ENCODE measurements at places on chromosomes 6 and 20.

DNA sequence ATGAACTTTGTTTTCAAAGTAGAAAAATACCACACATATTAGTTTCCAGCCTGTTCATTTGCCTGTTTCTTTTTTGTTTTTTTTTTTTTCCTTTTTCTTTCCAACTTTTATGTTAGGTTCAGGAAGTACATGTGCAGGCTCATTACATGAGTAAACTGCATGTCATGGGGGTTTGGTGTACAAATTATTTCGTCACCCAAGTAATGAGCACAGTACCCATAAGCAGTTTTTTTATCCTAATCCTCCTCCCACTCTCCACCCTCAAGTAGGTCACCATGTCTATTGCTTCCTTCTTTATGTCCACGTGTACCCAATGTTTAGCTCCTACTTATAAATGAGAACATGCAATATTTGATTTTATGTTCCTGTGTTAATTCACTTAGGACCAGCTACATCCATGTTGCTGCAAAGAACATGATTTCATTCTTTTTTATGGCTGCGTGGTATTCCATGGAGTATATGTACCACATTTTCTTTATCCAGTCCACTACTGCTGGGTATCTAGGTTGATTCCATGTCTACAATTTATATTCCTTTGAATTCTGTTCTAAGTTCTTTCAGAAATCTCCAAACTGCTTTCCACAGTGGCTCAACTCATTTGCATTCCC is 31.8 kb downstream of the SNX14 start:
- DNase-seq: no peak

DNA sequence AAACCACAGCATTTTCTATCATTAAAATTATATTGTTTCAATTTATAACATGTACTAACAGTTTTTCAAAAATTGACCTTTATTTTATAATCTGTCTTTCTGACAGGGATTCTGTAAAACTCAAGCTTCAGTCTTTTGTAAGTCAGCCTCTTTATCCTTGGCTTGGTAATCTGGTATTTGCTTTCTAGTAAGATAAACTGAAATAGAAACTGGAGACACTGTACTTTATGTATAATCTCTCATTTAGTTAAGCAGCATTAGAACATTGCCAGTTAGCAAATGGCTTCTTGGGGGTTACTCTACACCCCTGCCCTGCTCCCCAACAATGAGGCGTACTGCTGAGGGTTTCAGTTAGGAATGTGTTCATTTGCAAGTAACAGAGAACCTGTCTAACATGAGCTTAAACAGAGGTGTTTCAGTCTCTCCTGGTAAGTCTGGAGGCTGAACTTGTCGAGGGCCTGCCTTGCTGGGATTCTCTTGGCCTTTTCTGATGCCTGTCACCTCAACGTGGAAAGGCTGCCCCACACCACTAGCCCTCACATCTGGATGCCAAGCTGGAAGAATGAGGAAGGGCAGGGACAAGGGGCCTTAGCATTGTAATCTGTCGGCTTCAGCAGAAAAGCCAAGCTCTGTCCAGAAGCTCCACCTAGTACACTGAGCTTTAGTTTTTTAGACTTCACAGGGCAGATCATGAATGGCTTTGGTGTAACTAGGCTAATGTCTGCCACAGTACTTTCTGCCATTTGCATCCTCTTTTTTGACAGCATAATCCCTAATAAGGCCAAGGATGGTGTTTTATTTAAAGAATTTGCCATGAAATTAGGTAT is 34.8 kb downstream of the SH3BGRL2 start:
- no peak for DNase-seq

DNA sequence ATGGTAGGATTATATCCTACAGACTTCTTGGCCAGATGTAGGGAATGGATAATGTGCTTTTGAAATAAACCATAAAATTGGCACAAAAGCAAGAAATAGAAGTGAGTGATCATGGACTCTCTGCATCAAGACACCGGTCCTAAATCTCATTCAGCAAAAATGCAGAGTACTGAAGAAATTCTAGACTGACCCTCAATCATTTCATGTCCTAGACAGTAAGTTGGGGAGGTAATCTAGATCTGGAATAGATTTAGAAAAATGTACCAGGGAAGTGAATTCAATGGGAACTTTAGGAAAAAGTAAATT is 69.7 kb upstream of the ADTRP start:
- no peak for DNase-seq

GRCh38 chr20:32281711-32282110 is 4.3 kb downstream of the KIF3B start:
- DNase-seq: peak; percentile 42

DNA sequence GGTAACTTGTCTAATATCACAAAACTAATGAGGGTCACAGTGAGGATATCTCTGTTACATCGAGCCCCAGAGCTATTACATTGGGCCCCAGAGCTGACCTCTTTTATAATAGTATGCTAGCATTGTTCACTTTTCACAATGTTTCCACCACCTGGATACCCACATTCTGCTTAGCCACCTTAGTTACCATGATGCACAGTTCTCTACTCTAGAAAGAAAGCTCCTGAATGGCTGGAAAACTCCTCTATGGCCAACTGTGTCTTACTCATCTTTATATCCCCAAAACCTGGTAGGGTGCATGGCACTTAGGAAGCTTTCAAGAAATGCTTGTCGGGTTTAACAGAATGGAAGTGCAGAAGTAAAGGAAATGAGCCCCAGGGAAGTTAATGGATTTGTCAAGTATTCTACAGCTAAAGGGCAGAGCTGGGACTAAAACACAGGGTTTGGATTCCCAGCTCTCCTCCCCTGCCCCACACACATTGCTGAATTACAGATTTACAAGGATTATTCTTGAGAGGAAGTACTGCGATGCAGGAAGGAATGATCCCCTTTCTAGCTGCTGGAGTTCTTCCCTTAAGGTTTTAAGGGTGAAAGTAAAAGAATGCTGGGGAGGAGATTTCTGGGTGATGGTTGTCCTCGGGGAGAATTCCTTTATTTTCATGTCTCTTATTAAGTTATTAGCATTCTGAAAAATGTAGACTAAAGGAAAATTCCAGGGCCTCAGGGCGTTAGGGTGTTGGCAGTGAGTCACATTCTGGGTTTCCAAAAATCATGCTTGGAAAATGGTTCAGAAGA is 16.1 kb upstream of the HINT3 start:
- DNase-seq: no peak

DNA sequence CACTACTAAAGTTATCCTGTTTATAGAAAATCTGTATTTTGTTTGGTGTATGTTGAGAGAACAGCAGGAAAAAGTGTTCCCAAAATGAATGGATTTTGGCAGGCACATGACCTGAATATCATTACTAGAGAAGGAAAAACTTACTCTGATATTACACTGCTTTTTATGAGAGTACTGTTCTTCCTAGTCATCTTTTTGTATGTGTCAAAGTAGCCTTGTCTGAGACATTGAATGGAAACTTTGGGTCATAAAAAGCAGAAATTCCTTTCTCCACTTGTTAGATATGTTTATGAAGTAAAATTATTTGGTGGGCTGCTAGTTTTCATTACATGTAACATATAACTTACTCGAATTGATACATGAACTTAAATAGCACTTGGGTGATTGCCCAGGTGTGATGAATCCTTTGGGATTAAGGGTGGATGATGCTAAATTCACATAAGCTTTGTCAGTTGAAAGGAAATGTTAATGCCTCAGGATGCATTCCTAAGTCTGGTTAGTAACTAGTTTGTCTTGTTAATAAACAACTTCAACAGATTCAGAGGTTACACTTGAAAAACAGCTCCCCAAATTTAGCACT is 206.7 kb downstream of the CENPW start:
- no peak for DNase-seq

DNA sequence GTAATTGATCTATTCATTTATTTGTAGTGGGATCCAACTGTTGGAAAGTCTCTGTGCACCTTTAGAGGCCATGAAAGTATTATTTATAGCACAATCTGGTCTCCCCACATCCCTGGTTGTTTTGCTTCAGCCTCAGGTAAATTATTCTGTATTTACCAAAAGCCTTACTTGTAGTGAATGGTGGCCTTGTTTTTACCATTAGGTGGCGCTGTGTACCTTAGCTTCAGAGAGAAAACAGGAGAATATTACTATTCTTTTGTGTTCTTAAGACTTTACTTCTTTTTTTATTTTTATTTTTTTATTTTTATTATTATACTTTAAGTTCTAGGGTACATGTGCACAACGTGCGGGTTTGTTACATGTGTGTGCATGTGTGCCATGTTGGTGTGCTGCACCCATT is 23.7 kb downstream of the PEX7 start:
- DNase-seq: peak; percentile 63

GRCh38 chr6:39909701-39910100 is 24.6 kb downstream of the MOCS1 start:
- DNase-seq: no peak

- DNase-seq: no peak
Measured at GRCh38 chr20:57000441-57000968, 265.9 kb downstream of the BMP7 start.

GRCh38 chr20:5887386-5887785 is 62.9 kb downstream of the TRMT6 start:
- DNase-seq: no peak

GRCh38 chr6:40330301-40330721 is 256.9 kb downstream of the LRFN2 start:
- no peak for DNase-seq

- DNase-seq: no peak
Measured at GRCh38 chr6:110492584-110492983, 16.2 kb upstream of the SLC22A16 start.

DNA sequence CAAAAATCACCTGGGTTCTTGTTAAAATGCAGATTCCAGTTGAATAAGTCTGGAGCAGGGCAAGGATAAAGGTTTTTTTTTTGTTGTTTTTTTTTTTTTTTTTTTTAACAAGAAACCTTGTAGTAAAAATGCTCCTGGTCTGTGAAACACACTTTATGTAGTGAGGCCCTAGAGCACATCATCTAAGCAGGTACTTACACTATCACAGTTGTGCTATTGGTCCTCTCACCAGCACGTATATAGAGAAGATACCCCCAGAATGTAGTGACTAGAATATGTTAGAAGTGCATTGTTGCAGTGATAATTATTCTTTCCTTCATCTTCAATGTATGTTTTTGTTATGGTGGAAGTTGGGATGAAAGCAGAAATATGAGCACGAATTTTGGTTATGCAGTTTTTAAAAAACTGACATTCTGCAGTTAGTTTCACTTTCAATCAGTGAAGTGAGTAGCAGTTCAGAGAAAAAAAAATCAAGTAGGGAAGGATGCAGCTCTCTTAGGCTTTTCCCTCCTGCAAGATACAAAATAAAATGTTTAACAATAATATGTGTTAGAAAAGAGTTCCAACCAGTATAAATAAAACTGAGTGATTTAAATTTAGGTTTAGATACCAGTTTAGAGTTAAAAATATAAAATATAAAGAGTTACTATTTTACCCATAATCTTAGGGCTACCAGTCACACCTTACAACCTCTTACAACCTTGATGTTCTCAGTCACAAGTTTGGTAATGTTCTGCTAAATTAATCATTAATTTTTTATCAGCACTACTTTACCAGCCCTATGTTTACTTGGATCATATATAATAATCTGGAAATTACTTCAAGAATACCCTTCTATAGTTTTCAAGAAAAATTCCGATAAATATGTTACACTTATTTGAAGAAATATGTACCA is 9.2 kb upstream of the DEFB113 start:
- DNase-seq: no peak

GRCh38 chr6:57265755-57266221 is 43.7 kb upstream of the RAB23 start:
- DNase-seq: no peak

DNA sequence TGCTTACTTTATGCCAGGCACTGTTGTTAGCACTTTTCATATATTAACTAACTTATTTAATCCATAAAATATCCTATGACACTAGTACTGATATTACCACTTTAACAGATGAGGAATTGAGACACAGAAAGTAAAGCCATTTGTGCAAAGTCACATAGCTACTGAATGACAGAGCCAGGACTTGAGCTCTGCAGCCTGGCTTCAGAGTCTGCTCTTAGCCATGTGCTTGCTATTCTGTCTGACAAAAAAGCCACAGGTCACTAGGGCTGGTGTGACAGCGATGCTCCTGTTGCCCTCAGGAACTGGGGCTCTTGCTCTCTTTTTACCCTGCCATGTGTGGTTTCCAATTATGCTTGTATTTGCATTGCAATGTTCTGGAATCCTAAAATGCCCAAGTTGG is 44.7 kb upstream of the RNF8 start:
- no peak for DNase-seq

DNA sequence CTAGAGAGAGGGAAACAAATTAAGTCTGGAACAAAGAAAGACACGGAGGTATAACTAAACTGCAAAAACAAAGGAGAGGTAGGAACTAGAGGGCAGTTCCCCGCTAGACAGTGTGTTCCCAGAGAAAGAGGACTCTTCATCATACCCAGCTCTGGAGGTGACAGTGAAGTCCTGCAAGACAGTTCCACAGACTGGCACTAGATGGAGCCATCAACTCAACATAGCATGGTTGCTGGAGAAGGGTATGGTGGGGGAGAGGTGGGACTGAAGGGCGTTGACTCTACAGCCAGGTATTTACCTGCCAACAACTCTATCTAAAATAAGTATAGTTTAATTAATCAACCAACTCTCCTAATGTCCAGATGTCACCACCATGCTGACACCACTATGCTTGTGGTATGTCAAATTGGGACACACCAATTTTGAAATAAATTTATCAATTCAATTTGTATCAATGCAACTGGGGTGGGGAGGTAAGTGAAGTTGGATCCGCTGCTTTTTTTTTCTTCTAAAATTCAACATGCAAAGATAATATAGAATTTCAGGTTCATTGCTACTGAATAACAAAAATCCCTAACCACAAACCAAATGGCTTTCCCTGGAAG is 9.7 kb downstream of the BACH2 start:
- peak; percentile 88 for DNase-seq

GRCh38 chr20:63280929-63281545 is 8.4 kb downstream of the ARFGAP1 start:
- DNase-seq: no peak

DNA sequence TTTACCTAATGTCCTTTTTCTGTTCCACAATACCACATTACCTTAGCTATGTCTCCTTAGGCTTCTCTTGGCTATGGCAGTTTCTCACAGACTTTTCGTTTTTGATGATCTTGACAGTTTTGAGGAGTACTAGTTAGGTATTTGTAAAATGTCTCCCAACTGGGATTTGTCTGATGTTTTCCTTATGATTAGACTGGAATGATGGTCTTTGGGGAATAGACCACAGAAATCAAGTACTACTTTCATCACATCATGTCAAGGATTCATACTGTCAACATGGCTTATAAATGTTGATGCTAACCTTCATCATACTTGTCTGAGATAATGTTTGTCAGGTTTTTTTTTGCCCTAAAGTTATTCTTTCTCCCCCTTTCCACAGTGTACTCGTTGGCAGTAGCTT is 78.2 kb upstream of the FOXO3 start:
- DNase-seq: no peak

DNA sequence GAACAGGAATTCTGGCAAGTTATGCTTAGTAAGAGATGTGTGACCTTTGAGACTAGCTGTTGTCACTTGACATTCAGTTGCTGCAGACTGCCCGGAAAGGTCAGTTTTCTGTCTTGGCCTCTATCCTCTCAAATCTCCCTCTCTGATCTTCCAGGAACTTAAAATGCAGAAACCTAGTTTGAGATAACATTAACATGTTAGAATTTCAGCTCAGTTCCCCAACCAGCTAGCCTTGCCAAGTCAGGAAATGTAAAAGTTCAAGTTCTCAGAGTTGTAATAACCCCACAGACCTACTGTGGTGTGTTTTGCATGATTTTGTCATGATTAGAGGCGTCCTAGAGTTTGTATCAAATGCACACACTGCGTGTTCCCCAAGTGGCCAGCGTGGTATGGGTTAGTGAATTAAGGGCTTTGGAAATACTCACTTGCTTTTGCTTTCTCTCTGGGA is 46.6 kb downstream of the DUSP22 start:
- DNase-seq: peak; percentile 76
